Stimulated activated CD4-positive, alpha-beta T cell treated with anti-CD3 and anti-CD28 coated beads, Interleukin-1b, Interleukin-23, amount 100 ng/mL, for 1 hour (primary cell): ENCODE measurements at places on chromosomes 4 and X.

- no peak for DNase-seq
Measured at GRCh38 chrX:43975796-43976195, 2.6 kb upstream of the NDP start.

GRCh38 chr4:144267084-144267483 is 126.6 kb upstream of the GYPA start:
- DNase-seq, result no peak

- DNase-seq, result no peak
Measured at GRCh38 chr4:108035691-108036090, 46.0 kb downstream of the HADH start.

- no peak for DNase-seq
Measured at GRCh38 chr4:78722878-78723277, 53.3 kb upstream of the BMP2K start.

- DNase-seq, result no peak
Measured at GRCh38 chr4:130053723-130054122, 957.8 kb downstream of the C4orf33 start.

DNA sequence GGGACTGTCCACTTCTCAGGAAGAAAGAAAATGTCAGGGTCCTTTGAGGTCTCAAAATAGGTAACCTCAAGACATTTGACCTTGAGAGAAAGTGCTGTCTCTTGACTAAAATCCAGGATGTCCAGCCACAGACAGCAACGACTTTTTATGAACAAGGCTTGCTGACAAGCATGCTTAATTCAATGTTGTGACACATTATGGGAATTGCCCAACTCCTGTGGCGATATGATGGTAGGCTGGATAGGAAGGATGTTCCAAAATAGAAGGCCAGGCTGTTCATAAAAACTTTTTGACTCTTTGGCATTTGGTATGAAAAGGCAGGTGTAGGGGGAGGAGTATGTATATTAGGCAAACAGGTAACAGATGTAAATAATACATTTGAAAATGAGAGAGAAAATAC is 50.8 kb upstream of the EDNRA start:
- no peak for DNase-seq

- DNase-seq, result no peak
Measured at GRCh38 chr4:54687887-54688841, 30.4 kb downstream of the KIT start.

GRCh38 chrX:129875669-129876068 is 30.3 kb upstream of the UTP14A start:
- no peak for DNase-seq

DNA sequence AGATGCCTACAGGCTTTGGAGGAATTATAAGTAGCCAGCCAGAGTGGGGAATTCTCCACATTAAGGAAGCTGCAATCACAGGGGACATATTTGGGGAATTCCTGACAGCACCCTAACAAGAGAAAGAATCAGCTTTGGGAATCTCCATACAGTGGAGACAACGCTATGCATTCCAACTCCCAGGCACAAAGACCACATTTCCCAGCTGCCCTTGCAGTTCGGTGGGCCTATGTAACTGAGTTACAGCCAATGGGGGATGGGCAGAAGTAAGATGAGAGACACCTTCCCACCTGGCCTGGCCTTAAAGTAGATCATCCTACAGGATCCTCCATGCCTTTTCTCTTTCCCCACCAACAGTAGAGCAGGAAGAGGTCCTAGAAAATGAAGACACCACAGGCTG is 43.4 kb upstream of the CCKAR start:
- DNase-seq, result no peak

GRCh38 chr4:10085828-10086505 is 30.6 kb downstream of the WDR1 start:
- no peak for DNase-seq

GRCh38 chr4:85725721-85726170 is 250.8 kb downstream of the ARHGAP24 start:
- DNase-seq, result no peak

GRCh38 chr4:75490155-75490554 is 24.0 kb downstream of the RCHY1 start:
- DNase-seq, result no peak

DNA sequence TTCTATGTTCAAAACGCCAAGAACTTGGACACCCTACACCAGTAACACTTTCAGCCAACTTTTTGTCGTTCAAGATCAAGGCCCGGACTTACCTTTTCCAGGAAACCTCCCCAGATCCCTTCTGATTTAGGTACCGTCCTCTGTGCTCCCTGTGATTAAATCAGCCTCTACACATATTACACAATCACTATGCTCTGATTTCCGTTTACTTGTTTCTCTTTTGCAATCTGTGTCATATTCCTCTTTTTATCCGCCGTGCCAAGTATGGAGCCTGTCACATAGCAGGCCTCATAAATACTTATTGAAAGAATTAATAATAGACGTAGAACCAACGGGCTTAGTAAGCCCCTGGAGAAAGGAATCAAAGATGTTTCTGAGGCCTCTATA is 722 bp upstream of the TMEM33 start:
- no peak for DNase-seq

DNA sequence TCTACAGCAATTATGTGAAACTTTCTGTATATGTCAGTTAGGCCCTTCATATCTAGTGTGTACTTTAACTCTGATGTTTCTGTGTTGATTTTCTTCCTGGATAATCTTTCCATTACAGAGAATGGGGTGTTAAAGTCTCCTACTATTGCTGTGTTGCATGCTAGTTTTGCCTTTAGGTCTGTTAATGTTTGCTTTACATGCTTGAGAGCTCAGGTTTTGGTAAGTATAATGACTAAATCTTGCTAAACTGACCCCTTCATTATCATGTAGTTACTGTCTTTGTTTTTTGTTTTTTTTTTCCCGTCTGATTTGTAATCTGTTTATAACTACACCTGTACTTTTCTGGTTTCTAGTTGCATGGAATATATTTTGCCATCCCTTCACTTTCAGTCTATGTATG is 63.6 kb upstream of the UGT2B15 start:
- DNase-seq, result no peak

- DNase-seq, result no peak
Measured at GRCh38 chr4:128940971-128941370, 131.5 kb downstream of the JADE1 start.

DNA sequence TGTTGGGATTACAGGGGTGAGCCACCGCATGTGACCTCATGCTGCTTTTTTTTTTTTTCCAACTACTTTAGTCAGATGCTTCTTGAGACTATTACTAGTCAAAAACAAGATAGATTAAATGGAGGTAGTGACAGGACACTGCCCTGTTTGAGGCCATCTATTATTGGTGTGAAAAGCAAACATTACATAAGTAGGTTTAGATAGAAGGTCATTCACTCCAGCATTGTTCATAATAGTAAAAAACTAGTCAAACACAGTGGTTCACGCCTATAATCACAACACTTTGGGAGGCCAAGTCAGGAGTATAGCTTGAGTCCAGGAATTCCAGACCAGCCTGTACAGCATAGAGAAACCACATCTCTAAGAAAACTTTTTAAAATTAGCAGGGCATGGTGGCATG is 16.3 kb downstream of the XIAP start:
- DNase-seq, result no peak

DNA sequence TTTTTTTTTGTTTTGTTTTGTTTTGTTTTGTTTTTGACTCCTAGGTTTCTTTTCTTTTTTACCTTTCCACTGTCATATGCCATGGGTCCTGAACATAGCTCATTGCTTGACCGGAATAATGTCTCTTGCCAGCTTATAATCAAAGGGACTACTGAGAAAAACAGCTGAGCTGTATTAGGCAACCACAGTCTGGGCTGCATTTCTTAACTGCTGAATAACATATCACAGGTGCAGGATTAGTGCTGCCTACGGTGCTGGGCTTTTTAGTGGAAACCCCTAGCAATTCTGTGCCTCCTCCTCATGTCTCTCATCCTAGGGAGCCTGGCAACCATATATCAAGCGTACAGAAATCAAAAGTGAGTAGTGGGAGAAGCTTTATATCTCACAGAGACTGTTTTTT is 333.5 kb downstream of the BMPR1B start:
- DNase-seq, result no peak

- DNase-seq, result no peak
Measured at GRCh38 chrX:267771-268261, 13.4 kb upstream of the PLCXD1 start.

DNA sequence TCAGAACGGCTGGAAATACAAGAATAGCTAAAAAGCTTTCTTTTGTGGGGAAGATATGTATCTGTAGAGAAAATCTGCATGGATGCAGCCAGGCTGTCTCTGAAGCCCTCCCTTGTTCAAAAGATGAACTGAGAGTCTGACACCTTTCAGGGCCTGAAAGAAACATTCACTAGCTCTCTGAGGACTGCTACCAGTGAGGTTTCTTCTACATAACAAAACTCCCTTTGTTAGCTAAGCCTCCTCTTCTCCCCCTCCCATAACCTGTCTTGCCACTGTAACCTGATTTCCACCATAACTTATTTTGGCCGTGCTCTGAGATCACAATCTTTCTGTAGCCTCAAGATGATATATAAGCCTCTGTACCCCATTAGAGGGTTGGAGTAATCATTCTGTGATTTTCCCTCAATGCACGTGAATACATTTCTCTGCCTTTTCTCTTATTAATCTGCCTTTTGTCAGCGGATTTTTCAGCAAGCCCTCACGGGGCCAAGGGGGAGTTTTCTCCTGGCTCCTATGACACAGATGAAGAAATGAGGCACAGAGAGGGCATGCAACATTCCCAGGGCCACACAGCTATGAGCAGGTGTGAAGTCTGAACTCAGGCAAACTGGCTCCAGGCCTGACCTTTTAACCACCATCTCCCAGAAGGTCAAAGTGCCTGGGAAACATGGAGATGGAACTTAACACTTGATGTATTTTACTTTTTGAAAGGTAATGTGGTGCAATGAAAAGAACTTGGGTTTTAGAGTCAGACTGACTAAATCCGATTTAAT is 161.6 kb upstream of the PRDX4 start:
- no peak for DNase-seq

DNA sequence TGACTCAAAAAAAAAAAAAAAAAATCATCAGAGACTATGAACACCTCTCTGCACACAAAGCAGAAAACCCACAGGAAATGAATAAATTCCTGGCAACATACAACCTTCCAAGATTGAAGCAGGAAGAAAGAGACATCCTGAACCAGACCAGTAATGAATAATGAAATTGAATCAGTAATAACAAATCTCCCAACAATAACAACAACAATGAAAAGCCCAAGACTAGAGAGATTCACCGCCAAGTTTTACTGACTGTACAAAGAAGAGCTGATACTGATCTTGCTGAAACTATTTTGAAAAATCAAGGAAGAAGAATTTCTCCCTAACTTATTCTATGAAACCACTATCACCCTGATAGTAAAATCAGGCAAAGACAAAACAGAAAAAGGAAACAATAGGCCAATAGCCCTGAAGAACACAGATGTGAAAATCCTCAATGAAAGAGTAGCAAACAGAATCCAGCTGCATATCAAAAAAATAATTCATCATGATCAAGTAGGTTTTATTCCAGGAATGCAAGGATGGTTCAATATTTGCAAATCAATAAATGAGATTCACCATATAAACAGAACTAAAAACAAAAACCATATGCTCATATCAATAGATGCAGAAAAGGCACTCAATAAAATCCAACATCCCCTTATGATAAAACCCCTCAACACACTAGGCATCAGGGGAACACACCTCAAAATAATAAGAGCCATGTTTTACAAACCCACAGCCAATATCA is 31.0 kb upstream of the PLK4 start:
- DNase-seq, result no peak

GRCh38 chr4:16483540-16483939 is 257.3 kb upstream of the TAPT1 start:
- no peak for DNase-seq

DNA sequence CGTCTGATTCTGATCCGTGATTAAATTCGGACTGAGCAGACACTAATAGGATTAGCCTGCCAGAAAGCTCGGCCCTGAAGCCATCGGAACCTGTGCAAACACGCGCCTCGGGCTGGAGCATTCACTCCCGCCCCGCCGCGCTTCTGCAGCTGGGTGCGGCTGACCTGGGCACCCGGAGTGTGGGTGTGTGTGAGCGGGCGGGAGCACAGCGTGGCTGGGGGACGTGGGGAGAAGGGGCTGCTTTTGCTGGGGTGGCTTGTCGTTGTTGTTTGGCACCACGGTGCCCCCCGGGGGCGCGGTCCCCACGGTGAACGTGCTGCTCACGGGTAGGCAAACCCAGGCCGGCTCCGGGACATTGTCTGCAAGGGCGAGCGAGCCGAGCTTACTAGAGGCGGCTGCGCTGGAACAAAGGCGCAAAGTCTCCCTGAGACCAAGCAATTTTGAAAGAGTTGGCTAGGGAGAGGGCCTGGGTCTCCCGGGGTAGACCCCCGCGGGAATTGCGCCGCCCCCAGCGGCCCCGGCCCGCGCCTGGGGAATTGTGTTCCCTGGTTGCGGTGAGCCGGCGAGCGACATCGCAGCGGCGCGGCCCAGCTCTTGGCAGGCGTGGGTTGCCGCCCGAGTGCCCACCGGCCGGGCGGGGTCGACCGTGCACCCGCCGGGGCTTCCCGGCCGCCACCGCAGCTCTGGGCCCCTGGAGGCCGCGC is 1.4 kb downstream of the MAMLD1 start:
- DNase-seq, result no peak

GRCh38 chr4:92047209-92047875 is 256.4 kb upstream of the GRID2 start:
- DNase-seq, result no peak

- DNase-seq, result peak; percentile 36
Measured at GRCh38 chrX:56764153-56764974, 35.3 kb downstream of the NBDY start.

DNA sequence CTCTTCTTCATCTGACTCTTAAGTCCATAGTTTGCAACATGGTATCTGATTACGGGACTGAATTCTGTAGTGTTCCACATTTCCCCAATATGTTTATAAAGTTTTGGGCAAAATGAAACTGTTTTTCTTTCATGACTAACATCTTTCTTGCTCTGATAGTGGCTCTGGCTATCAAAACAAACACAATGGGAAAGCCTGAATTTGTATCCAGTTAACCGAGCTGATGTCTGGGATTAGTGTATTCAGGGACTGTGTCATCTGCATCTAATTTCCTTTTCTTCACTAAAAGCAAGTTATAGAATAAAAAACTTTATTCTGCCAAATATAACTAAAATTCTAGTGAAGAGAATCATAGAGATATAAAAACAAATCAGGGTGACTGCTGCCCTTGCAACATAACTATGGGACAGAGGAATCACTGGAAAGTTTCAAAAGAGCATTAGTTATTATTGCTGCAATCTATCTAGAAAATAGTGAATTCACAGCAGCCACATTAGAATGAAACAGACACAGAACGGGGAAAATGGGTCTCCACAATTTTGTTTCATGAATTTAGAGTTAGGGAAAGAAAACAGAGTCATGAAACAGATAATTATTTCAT is 61.3 kb downstream of the ANTXR2 start:
- DNase-seq, result no peak

DNA sequence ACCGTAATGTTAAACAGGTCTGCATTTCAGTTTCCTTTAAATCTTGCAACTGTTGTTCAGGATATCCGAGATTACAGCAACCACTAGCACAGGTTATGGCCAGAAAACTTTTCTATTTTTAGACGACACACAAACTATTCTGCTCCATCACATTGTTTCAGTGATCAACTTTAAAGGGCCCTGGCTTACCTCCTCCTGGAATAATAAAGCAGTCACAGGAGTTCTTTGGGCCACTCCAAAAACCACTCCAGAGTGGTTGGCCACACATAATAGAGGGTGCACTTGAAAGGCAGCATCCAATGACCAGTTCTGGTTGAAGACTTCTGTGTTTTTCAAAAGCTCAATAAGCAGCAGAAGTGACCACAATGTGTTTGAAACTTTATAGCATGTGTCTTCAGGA is 118.9 kb downstream of the RAB28 start:
- DNase-seq, result no peak

- DNase-seq, result no peak
Measured at GRCh38 chr4:139455126-139455538, 1.2 kb downstream of the RAB33B start.

- no peak for DNase-seq
Measured at GRCh38 chr4:167265231-167265630, 30.9 kb upstream of the SPOCK3 start.
